ENCODE measurements at places on chromosomes 7 and 10.
A peak's percentile ranks its signal among the peaks of the same experiment; 100 is the strongest.

GRCh38 chr7:150863946-150864345, 11.6 kb downstream of the AOC1 start:
- DNase-seq: no peak

DNA sequence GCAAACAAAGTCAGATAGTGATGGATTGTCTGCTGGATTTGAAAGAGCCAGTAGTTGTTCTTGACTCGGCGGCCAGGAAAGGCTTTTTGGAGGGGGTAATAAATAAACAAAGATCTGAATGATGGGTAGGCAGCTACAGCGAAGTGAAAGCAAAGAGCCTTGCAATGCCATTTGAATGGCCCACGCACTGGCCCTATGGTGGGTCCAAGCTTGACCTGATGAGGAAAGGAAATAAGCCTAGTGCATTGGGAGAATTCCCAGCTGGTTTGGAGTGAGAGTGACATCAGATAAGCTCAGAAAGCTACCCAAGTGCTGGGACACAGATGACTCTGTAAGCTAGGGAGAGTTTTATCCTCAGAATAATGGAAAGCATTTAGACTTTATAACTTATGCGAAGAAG, 365.2 kb downstream of the PLXDC2 start:
- no peak for DNase-seq

DNA sequence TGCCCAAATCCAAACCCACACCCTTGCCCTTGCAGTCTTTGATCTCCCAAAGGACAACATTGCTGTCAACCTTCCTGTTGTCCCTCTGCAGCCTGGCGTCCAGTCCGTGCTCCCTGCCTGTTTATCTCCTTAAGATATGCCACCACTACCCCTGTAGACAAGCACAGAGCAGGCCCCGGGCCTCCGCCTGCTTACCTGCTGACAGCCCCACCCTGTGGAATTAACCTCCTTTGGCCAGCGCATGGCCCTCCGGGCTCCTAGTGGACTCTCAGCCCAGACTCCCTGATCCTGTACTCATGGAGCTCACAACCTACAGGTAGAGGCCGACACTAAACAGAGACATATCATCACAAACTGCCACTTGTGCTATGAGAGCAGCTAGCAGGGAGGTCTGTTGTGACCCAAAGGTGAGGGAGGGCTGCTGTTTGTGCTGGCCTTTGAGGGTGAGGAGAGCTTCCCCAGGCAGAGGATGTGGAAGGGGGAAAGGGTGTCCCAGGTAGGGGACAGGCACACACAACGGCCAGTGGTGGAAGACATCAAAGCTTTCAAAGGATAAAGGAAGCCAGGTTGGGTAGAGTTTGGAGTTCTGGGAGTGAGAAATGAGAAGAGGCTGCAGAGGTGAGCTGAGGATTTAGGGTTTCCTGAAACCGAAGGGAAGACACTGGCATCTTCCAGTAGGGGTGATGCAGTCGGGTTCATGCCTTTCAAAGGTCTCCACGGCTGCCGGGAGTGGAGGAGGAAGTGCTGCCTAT, 174.5 kb upstream of the ZMIZ1 start:
- no peak for DNase-seq

DNA sequence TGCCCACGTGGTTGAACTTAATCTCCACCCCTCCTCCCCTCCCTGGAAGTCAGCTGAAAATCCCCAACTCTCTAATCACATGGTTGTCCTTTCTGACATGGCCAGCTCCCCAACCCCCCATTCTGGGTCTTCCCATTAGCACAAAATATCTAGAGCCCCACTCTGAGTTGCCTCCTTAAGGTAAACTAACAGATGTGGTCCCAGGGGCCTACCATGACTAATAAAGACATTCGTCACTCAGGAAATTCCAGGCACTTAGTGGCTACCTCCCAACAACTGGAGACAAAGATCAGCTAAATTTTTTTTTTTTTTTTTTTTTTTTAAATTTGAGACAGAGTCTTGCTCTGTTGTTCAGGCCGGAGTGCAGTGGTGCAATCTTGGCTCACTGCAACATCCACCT, 21.1 kb downstream of the CCDC126 start:
- DNase-seq: no peak

DNA sequence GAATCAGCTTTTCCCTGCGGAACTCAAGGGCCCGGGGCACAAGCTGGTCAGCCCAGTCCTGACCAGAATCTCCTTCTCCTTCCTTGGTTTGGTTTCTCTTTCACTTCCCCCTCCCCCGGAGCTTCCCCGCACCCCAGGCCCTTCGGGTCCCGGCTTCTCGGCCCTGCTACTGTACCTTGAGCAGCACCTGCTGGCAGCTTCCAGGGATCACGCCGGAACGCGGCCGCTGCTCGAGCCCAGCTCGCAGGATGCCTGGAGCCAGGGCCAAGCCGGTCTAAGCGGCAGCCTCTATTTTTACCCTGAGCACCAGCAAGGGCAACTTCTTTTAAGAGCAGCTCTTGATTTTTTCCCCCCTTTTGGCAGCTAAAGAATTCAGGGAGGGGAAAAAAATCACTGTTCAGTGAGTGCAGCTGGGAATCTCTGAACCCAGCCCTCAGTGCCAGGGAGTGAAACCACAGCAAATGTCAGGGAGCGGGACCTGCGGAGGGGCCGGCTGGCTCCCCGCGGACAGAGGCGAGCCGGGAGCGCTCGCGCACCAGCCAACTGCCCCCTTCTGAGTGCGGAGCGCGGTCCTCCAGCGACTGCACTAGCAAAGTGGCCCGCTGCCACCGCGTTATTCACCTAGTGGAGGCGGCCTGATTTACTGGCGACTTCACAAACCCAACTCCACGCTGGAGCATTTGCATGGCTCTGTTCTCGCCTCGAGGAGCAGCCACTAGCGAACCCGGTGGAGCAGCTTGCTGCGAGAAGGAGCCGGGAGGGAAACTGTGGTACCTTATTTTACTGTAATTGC, 2.4 kb upstream of the INHBA start:
- DNase-seq: peak; percentile 47

DNA sequence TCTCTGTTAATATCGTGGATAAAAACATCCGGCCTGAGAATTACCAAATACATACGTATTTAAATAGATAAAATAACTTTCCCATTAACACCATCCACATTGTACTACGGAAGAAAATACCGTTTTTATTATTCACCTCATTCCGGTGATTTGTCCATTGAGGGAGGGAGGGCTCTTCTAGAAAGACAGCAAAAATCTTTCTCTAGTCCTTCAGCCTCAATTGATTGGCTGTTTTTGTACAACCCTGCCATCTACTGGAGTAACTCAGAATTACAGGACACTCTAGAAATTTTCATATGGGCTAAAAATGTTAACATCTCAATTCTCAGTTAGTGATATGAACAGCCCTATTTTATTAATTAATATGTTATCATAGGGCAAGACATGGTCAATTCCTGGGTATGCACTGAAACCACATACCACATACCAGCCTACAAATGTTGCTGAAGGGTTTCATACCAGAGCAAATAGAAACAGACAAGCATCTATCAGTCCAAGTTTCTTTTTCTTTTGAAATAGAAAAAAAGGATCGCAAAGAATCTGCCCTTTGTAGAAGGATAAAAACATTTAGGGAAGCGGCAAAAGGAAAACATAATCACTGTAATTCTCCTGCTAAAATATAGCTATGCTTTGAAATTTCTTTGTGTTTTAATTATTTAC, 55.8 kb upstream of the CDCA7L start:
- no peak for DNase-seq

GRCh38 chr10:103548581-103549348, 55.3 kb downstream of the NEURL1 start:
- no peak for DNase-seq

DNA sequence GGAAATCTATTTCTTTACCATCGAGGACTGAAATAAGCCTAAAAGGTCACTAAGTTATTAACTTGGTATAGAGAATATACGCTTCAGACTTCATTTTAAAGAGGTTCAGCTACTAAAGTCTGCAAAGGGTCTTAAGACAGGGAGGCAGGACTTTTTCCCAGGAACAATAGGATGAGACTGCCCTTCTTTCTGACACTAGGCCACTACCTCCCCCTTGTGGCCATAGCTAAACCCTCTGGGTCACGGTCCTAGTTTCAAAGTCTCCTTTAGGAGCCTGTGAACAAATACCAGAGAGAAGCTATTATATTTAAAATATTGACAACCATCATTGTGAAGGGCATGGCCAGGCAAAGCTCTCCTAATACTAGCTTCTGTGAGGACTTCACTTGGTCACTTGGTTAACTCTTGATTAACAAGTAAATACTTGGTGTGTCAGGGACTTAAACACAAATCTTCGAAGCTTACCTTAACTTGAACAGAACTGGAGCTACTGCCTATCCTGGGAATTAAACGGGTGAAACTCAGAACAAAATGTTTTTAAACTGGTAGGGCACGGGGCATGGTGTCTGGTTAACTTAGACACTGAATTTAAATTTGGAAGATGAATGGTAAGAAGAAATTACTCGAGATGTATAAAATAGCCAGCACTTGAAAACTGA, 75.6 kb downstream of the CCDC6 start:
- no peak for DNase-seq

- DNase-seq: no peak
Measured at GRCh38 chr10:3708852-3709251, 76.2 kb downstream of the KLF6 start.

DNA sequence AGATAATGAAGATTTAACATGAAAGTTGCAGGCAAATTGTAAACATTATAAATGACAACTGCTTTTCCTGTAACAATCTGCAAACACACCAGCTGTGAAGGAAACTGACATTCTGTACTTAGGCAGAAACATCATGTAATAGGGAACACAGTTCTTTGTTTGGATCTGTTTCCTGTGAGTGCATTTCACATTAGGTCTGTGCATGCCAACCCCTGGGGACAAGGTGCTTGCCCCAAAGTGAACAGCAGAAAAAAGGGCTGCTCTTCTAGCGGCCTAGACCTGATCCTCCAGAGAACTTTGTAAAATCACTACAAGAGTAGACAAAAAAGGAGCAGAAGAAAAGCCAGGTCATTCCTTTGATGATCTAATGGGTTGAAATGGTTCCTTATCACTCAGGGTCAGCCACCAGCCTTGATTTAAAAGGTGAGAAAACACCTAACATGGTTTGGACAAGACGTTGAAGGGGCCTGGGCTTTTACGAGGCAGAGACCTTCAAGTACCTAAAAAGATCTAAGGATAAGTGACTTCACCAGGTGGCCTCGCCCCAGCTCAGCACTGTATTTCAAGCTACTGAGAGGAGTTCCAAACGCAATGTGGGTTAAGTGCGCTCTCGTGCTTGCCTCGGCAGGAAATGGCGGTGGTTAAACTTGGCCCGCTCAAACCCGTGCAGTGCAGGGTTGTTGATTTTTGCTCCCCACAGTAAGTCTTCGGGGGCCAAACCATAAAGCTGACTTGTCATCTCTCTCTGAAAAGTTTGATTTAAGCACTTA, 249.7 kb downstream of the CREB5 start:
- no peak for DNase-seq

DNA sequence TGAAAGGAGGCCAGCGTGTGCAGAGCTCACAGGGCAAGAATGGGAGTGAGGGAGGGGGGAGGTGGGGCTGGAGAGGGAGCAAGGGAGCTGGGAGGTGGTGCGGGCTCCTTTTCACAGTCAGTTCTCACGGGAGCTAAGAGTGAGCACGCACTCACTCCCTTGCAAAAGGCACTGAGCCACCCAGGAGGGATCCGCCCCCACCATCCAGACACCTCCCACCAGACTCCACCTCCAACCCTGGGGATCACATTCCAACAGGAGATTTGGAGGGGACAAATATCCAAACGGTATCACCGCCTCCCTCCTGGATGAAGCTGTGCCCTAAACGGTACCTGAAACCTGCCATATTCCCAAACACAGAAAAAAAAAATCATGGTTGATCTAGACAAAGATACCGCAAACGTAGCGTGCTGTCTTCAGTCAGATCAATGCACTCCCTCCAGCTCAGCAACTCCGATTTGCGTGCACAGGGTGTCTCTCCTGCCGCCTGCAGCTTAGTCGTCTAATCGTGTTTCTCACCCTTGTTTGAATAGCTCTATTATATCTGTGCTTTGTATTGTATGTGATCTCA, 20.3 kb upstream of the PRKAG2 start:
- no peak for DNase-seq

- DNase-seq: no peak
Measured at GRCh38 chr7:25857376-25858067, 294.5 kb upstream of the NFE2L3 start.

DNA sequence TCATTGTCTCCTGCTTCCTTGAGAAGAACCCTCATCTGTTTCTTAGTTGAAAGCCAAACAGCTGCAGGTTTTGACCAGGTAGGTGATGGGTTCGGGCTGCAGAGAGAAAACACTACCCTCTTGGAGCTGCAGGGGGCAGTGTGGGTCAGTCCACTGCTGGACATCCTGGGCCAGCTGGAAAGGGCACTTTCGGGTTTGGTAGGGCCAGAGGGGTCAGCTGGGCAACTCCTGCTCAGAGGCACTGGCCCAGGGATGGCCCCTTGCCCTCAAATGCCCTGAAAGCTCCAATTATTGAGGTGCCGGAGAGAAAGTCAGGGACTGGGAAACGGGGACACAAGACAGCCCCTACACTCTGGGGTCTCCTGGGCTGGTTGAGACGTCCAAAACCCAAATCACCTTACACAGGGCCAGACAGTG, 90.7 kb downstream of the MKI67 start:
- DNase-seq: peak; percentile 55

- no peak for DNase-seq
Measured at GRCh38 chr7:20510573-20510900, 104.9 kb upstream of the ABCB5 start.

- no peak for DNase-seq
Measured at GRCh38 chr10:7928536-7928935, 110.2 kb downstream of the TAF3 start.

- peak; percentile 41 for DNase-seq
Measured at GRCh38 chr7:107180378-107180777, 11.6 kb downstream of the HBP1 start.

All from stimulated activated CD4-positive, alpha-beta T cell treated with anti-CD3 and anti-CD28 coated beads, TNF-alpha, amount 100 ng/mL, for 24 hours (primary cell).